ENCODE measurements at places on chromosomes 6 and 20. TPM values are rescaled to one million over a fixed set of nuclear protein-coding genes. Genes with fewer than 3 reads are reported as not detected.

DNA sequence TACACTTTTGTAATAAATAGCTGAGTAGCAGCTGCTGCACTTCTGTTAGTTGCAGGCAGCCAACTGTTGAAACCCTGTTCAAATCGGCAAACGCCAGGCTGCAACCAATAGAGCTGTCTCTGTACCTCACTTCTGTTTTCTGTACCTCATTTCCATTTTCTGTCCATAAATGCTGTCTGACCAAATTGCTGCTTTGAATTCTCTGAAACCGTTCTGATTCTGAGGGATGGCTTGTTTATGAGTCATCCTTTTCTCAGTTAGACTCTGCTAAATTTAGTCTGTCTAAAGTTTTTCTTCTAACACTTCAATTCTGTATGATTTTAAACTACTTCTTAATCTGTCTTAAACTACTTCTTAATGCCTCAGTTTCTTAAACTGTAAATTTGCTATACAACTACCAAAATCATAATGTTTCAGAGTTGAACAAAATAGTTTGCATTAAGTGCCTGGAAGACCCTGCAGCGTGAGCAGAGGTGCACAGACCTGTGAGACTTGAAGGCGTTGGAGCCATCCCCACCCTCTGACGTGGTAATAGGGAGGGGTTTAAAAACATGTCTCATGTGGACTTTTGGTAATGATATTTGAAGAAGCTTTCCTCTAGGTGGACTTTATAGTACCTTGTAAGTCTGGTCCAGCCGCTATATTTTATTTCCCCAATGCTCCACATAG, 9.6 kb downstream of the BTNL2 start:
- no peak overlapping the region for H3K27ac ChIP-seq
- H3K4me3 ChIP-seq: no peak overlapping the region
- H3K4me1 ChIP-seq: no peaks in the 10 kb centered on the region
- H3K36me3 ChIP-seq: no peaks in the 10 kb centered on the region
- peaks cover 32% of the 10 kb centered on the region for H3K27me3 ChIP-seq

DNA sequence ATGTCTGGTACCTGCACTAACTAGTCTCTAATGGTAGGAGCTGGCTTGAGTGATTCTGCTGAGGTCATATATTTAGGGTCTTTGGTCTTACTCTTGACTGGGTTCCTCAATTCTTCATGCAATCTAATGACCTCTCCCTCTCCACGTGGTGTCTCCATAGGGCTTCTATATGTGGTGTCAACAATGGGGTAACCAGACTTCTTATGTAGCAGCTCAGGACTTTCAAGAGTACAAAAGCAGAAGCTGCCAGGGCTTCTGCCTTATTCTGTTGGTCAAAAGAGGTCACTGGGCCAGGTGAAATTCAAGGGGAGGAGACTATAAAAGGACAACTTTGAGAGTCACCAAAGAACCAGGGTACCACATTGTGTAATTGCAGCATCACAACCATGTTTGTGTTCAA, 54.3 kb downstream of the NUS1 start:
- no peak overlapping the region for H3K27ac ChIP-seq
- H3K36me3 ChIP-seq: no peaks in the 10 kb centered on the region
- no peaks in the 10 kb centered on the region for H3K4me1 ChIP-seq
- H3K4me3 ChIP-seq: no peak overlapping the region
- no peak for DNase-seq

DNA sequence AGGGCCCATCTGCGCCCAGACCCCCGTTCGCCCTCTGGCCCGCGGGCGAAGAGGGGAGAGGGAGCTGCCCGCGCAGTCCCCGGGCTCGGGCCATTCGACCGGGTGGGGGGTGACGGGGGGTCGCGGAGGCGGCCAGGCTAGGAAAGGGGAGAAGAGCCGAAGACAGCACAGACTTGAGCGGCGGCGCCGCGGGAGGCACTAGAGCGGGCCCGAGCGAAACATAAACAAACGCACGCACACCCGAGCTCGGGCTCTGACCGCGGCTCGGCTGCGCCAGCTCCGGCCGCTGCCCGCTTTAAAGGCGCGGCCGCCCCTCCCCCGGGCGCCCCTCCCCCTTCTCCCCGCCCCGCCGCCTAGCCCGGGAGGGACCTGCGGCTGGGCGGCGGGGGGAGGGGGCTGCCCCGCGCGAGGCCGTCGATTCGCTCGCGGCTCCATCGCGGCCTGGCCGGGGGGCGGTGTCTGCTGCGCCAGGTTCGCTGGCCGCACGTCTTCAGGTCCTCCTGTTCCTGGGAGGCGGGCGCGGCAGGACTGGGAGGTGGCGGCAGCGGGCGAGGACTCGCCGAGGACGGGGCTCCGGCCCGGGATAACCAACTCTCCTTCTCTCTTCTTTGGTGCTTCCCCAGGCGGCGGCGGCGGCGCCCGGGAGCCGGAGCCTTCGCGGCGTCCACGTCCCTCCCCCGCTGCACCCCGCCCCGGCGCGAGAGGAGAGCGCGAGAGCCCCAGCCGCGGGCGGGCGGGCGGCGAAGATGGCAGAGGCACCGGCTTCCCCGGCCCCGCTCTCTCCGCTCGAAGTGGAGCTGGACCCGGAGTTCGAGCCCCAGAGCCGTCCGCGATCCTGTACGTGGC, at the start of gene FOXO3:
FOXO3 (plus strand) TSS at position 455 of the 846 bp plus-strand sequence; CDS start at position 747, 292 bp downstream.
- H3K27ac ChIP-seq: peak within 1 kb of the TSS; percentile 76
- H3K36me3 ChIP-seq: peaks cover 20% of the 10 kb centered on the region
- DNase-seq: peak; percentile 56
- peaks cover 5% of the 10 kb centered on the region for H3K27me3 ChIP-seq
- H3K4me3 ChIP-seq: peak within 1 kb of the TSS; percentile 84

DNA sequence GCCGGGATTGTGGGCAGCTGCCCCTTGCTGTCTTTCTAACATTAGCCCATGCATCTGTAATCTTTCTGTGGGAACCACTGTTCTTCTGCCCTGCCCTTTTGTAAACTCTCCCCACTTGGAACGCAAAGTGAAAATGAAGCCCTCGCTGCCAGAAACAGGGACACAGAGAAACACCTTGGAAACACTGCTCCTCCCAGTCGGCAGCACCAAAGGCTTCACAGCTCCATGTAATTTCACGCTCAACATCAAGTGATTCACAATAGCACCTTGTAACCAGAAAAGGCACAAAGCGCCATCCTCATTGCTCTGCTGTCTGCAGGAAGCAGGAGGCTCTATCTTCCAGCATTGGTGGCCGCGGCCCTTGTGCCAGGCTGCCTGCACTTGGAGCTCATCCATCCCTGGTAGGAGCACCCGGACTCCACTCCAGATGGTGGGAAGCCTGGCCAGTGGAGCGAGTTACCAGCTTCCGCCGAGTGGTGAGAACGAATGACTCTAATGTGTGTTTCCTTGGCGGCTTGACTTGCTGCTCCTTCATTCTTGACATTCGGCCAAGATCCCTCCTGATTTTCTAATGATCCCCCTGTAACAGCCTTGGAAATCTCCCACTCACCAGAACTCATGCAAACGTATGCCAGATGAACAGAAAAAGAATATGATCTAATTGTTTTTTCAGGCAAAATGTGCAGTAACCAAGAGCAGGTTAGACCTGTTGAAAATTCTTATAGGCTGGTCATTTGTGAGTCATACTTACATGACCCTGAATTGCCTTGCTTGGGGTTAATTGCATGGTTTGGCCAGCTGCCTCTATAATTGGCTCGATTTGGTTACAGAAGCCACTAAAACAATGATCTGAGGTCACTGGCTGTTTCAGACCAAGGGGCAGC, 169.1 kb upstream of the CDYL start:
- no peak for DNase-seq
- no peak overlapping the region for H3K4me3 ChIP-seq
- no peak overlapping the region for H3K27ac ChIP-seq
- peaks cover 5% of the 10 kb centered on the region for H3K27me3 ChIP-seq
- H3K4me1 ChIP-seq: peaks cover 11% of the 10 kb centered on the region

- H3K4me1 ChIP-seq: no peaks in the 10 kb centered on the region
- H3K27me3 ChIP-seq: no peaks in the 10 kb centered on the region
- no peak overlapping the region for H3K4me3 ChIP-seq
- no peak for DNase-seq
- H3K36me3 ChIP-seq: no peaks in the 10 kb centered on the region
- no peak overlapping the region for H3K27ac ChIP-seq
Measured at GRCh38 chr6:128471907-128472306, 48.5 kb downstream of the PTPRK start.

DNA sequence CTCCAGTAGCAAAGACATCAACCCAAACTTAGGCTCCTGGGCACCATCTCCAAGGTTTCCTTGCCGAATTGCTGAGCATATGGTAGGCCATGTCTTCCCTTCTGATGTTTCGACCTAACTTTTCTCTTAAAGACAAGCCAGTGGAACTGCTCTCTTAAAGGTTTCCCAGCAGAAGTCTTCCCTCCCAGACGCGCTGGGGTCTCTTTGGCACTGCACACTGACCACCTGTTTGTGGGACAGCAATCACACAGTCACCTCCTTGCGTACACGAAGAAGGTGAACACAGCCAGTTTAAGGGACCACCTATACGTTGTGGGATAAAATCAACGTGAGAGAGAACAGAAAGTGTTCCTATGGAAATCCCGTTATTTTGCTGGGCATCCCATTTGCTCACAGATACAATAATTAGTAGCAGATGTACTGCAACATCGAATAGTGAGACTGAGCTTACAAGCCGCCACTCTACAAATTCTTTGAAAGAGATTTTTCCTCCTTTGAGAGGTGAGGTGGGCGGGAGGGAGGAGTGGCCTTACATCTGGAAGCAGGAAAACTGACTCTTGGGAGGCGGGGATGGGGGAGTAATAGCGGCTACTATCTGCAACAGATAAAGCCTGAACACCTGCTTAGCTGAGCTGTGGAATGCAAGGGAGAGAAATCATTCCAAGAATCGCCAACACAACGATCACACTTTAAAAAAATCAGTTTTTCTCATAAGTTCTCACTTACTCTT, 9.9 kb downstream of the GRIK2 start:
- no peak for DNase-seq
- H3K4me3 ChIP-seq: peak overlapping the region; percentile 5
- H3K4me1 ChIP-seq: peaks cover 4% of the 10 kb centered on the region
- H3K36me3 ChIP-seq: peaks cover 2% of the 10 kb centered on the region
- no peak overlapping the region for H3K27ac ChIP-seq
- H3K27me3 ChIP-seq: peaks cover 52% of the 10 kb centered on the region

DNA sequence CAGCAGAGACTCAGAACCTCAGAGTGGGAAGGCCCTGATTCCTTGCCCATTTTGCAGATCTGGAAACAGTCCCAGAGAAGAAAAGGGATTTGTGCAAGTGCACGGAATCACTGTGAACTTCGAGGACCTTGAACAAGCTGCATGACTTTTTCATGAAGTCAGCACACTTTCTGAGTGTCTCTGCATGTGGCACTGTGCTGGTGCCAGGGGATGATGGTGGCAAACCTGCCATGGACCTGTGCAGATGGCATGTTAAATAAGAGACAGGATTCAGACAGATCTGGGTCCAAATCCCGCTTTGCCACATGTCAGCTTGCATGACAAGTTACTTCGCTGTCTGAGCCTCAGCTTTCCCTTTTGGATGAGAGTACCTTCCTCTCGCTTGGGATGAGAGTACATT, 26.8 kb downstream of the ZNF831 start:
- no peaks in the 10 kb centered on the region for H3K36me3 ChIP-seq
- no peak for DNase-seq
- H3K27me3 ChIP-seq: no peaks in the 10 kb centered on the region
- H3K27ac ChIP-seq: no peak overlapping the region
- H3K4me1 ChIP-seq: peaks cover 3% of the 10 kb centered on the region

DNA sequence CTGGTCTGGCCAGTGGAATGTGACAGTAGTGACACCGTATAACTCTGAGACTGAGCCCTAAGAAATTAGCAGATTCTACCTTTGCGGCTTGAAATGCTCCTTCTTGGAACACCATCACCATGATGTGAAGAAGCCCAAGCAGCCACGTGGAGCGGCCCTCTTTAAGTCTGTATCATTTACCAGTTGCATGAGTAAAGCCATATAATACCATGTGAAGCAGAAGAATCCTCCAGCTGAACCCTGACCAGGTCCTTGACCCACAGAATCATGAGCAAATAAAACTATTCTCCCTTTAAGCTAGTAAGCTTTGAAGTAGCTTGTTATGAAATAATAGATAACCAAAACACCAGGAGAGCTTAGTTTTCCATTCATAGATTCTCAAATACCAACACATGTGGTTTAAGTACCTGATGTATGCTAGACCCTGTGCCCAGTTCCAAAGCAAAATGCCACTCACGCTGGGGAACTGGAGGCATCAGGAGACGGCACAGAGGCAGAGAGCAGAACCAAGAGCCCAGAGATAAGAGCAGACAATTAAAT, 56.8 kb upstream of the SLC32A1 start:
- H3K27ac ChIP-seq: no peak overlapping the region
- no peaks in the 10 kb centered on the region for H3K4me1 ChIP-seq
- H3K4me3 ChIP-seq: no peak overlapping the region
- peaks cover 40% of the 10 kb centered on the region for H3K27me3 ChIP-seq
- DNase-seq: no peak
- H3K36me3 ChIP-seq: no peaks in the 10 kb centered on the region

DNA sequence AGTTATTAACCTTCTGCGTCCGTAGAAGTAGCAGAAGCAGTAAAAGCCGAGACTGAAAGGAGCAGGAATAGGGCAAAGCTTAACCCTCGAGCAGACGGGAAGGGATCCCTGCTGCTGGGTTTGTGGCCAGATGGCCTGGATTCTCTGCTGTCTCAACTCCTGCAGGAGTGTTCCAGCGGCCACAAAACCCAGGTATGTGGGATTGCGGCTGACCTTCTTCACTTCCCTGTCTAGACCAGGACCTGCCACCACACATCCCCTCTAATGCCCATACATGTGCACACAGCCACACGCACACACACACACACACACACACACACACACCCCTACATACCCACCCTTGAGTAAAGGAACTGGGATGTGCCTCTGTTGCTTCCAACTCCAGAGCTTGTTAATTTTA, 33.1 kb upstream of the TNFRSF21 start:
- no peak overlapping the region for H3K27ac ChIP-seq
- no peaks in the 10 kb centered on the region for H3K36me3 ChIP-seq
- no peak overlapping the region for H3K4me3 ChIP-seq
- DNase-seq: no peak
- H3K4me1 ChIP-seq: no peaks in the 10 kb centered on the region

GRCh38 chr20:20362774-20363433, 5.0 kb upstream of the INSM1 start:
- H3K4me1 ChIP-seq: peaks cover 17% of the 10 kb centered on the region
- no peak overlapping the region for H3K27ac ChIP-seq
- DNase-seq: no peak
- no peak overlapping the region for H3K4me3 ChIP-seq
- peaks cover 69% of the 10 kb centered on the region for H3K27me3 ChIP-seq

DNA sequence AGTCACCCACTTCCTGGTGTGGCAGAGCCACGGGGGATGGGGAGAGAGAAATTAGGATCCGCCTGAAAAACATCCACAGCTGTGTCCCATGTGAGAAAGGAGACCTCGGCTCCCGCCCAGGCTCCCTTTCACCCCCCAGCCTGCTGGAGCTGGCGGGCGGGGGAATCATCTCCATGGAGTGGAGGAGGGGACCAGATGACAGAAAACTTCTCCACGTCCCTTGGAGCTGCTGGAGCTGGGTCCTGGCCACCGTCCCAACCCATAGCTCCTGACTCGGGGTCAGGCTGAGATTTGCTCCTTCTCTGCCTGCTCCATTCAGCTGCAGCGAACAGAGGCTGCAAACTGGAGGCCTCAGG, 113.8 kb downstream of the CEBPB start:
- no peak overlapping the region for H3K27ac ChIP-seq
- no peaks in the 10 kb centered on the region for H3K36me3 ChIP-seq
- no peak overlapping the region for H3K4me3 ChIP-seq
- peaks cover 15% of the 10 kb centered on the region for H3K27me3 ChIP-seq
- peaks cover 21% of the 10 kb centered on the region for H3K4me1 ChIP-seq

- H3K27ac ChIP-seq: no peak overlapping the region
- no peak overlapping the region for H3K4me3 ChIP-seq
- H3K36me3 ChIP-seq: no peaks in the 10 kb centered on the region
- no peaks in the 10 kb centered on the region for H3K4me1 ChIP-seq
Measured at GRCh38 chr6:61835237-61835636, 450.8 kb downstream of the KHDRBS2 start.

Gene C20orf204
- 7.6 TPM for total RNA-seq

Gene RAD21L1
- 0.18 TPM for total RNA-seq

Gene CFB
- not detected for total RNA-seq

Gene HSPA1L
- 3.0 TPM for total RNA-seq

Gene SSTR4
- total RNA-seq: not detected

Gene HLA-G
- 2.9 TPM for total RNA-seq

Gene CDH4
- 0.05 TPM for total RNA-seq

Measured in activated CD8-positive, alpha-beta T cell treated with anti-CD3 and anti-CD28 coated beads, Interleukin-2, amount 10 ng/mL, durations not matched to agents 7 days and 5 days (primary cell).